Activated T-helper 2 cell treated with anti-CD3 and anti-CD28 coated beads, Interferon-gamma antibody, Interleukin-2, Interleukin-4, amounts not matched to agents 10 μg/mL and 5 μg/mL and 100 μg/mL, durations not matched to agents 14 hours and 24 hours and 36 hours (primary cell): ENCODE measurements at places on chromosomes 3 and 15.

DNA sequence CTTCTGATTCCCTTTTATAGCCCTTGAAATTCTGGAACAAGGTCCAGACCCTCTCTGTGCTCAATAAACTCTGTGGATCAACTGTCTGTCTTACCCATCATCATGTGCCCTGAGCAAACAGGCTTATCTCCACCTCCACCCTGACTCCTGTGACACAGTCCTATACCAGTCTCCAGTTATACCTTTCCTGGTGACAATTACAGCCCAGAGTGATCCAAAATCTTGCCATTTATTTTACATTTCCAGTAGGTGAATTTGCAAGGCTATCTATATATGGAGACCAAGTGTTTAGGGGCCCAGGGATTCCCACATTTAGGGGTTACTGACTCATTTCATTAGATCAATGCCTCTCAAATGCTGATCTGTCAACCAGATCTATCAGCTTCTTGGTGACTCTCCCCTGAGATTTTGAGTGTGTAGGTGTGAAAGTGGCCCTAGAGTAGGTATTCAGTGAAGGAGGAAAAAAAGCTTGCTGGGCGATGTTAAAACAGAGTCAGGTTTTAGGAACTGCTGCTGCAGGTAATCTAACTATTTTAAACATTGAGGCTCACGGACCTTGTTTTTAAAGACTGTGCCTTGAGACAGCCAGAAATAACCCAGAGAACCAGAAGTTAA is 229.6 kb upstream of the WNT5A start:
- no peak overlapping the region for H3K27ac ChIP-seq
- no peak overlapping the region for H3K4me3 ChIP-seq
- no peaks in the 10 kb centered on the region for H3K36me3 ChIP-seq
- no peak for DNase-seq
- H3K4me1 ChIP-seq, result no peaks in the 10 kb centered on the region

DNA sequence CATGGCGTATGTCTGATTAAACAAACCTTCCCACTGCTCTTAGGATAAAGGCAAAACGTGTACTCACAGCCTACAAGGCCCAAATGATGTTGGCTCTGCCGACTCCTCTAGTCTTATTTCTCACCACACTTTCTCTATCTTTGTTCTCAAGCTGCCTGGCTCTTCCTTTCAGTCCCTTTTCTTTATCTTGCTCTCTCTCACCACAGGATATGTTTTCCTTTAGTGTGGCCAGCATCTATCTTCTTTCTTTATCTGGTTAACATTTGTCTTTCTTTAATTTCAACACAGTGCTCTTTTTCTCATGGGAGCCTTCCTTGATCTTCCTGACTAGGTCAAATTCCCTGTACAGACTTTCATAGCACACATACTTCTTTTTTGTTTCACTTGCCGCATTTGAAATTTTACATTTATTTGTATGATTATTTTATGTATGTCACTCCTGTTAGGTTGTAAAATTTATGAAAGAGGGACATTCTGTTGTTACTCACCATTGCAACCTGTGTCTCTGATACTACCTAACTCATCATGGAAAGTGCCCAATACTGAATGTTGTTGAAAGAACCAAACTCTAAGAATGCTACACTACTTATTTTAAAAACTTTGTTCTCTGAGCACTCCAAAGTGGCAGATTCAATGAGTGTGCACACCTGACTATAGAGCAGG is 328.9 kb upstream of the CBLB start:
- H3K36me3 ChIP-seq, result peaks cover 25% of the 10 kb centered on the region
- H3K27ac ChIP-seq, result peak overlapping the region; percentile 30
- DNase-seq, result no peak
- H3K4me1 ChIP-seq, result peaks cover 13% of the 10 kb centered on the region

DNA sequence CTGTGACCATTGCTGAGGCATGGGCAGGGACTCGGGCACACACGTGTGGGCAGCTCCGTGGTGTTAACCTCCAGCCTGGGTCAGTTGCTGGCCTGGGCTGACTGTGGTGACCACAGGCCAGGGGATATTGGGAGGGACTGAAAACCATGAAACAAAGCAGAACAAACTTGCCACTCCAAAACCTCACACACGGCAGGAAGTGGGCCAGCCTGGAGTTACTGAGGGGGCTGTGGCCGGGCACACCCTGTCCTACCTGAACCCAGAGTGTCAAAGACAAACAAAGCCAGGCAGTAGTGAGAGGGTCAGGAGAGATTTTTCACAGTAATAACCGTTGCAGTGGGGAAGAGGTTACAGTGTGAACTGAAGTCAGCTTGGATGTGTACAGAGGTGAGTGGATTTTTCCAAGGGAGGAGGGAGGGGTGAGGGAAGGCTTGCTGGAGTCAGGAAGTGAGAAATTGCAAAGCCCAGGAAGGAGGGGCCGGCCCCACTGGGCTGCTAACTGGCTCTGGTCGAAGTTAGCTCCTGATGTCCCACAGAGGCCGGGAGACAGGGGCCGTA is 40.0 kb upstream of the ATP10A start:
- H3K4me3 ChIP-seq, result no peak overlapping the region
- H3K27me3 ChIP-seq, result no peaks in the 10 kb centered on the region
- peaks cover 9% of the 10 kb centered on the region for H3K4me1 ChIP-seq
- H3K27ac ChIP-seq, result no peak overlapping the region
- DNase-seq, result no peak

DNA sequence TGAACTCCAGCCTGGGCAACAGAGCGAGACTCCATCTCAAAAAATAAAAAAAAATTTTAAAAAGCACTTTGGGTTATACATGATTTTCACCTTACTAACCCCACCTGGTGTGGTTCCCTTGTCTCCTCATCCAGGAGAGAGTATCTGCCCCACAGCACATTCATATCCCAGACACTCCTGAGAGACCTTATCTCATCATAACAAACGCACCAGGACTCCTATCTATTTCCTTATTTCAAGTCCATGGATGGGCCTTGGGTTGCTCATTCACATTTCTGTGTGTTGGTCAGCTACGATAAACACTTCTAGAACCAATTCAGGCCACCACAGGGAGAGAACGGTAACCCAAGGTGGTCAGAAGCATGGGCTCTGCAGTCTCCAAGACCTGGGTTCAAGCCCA is 88.6 kb upstream of the SPATA12 start:
- no peak overlapping the region for H3K27ac ChIP-seq
- no peaks in the 10 kb centered on the region for H3K27me3 ChIP-seq
- H3K36me3 ChIP-seq, result no peaks in the 10 kb centered on the region
- no peak overlapping the region for H3K4me3 ChIP-seq
- peaks cover 8% of the 10 kb centered on the region for H3K4me1 ChIP-seq
- DNase-seq, result no peak

DNA sequence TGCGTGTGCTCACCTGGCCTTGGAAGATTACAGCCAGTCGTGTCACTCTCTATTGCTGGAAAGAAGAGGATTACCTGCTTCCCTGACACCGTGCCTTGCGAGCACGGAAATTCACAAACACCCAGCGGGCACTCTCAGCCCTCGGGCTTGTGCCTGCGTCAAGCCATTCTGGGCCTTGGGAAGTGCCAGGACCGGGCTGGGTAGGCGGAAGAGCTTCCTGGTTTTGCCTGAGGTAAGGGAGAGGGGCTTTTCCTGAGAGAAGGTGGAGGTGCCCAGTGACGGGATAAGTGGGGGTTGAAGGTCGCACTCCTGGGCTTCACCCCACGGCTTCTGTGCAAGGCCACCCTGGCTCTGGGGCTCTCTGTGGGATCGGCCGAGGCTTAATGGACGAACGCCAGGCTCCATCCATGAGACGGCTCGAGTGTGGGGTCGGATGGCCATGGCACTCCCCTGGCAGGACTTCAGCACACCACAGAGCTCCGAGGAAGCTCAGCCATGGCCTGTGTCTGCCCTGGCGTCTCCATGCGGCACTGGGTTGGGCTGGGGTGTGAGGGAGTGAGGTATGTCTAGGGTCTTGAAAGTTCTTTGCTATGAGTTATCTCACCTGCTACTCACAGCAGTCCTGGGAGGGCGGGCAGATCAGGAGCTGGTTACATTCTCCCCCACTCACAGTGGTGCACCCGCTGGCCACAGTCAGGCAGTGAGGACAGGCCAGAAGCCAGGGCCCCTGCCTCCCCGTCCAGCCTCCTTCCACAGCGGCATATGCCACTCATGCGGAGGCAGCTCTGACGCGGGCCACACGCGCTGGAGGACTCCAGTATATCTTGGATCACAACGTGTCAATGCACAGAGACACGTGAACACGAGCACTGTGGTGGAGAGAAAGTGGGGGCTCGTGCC is 209.0 kb downstream of the XXYLT1 start:
- H3K27ac ChIP-seq, result no peak overlapping the region
- H3K4me3 ChIP-seq, result no peak overlapping the region
- no peaks in the 10 kb centered on the region for H3K36me3 ChIP-seq
- H3K4me1 ChIP-seq, result no peaks in the 10 kb centered on the region

DNA sequence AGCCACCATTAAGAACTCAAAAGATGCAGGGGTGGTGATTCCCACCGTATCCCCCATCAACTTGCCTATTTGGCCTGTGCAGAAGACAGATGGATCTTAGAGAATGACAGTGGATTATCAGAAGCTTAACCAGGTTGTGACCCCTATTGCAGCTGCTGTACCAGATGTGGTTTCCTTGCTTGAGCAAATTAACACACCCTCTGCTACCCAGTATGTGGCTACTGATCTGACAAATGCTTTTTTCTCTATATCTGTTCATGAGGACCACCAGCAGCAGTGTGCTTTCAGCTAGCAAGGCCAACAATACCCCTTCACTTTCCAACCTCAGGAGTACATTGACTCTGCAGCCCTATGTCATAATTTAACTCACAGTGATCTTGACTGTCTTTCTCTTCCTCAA is 8.6 kb upstream of the MCF2L2 start:
- peaks cover 2% of the 10 kb centered on the region for H3K27me3 ChIP-seq
- peak overlapping the region; percentile 28 for H3K27ac ChIP-seq
- DNase-seq, result no peak

- no peaks in the 10 kb centered on the region for H3K4me1 ChIP-seq
- no peaks in the 10 kb centered on the region for H3K36me3 ChIP-seq
- no peak overlapping the region for H3K27ac ChIP-seq
- no peak overlapping the region for H3K4me3 ChIP-seq
- H3K27me3 ChIP-seq, result no peaks in the 10 kb centered on the region
- no peak for DNase-seq
Measured at GRCh38 chr3:8279886-8280550, 221.6 kb upstream of the LMCD1 start.

DNA sequence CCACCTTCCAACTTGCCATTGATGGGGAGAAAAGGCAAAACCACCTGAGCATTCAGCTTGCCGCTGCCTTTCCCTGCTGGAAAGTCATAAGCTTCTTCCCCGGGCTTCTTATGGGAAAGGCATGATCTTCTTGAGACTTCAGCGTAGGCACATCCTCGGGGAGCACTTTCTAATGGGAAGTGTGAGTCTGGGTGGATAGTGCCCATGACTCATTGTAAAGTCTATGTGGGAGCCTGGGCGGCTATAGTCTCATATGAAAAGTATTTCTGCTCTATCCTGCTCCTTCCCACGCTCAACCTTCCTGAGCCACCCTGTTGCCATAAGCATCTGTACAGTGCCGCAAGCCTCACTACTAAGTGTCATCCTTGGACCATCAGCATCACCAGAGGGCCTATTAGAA is 309.9 kb upstream of the THBS1 start:
- no peaks in the 10 kb centered on the region for H3K36me3 ChIP-seq
- H3K4me1 ChIP-seq, result no peaks in the 10 kb centered on the region
- no peak overlapping the region for H3K27ac ChIP-seq
- H3K4me3 ChIP-seq, result no peak overlapping the region
- peaks cover 11% of the 10 kb centered on the region for H3K27me3 ChIP-seq
- no peak for DNase-seq

- no peak overlapping the region for H3K4me3 ChIP-seq
- H3K27me3 ChIP-seq, result no peaks in the 10 kb centered on the region
- no peaks in the 10 kb centered on the region for H3K4me1 ChIP-seq
- no peak for DNase-seq
- no peaks in the 10 kb centered on the region for H3K36me3 ChIP-seq
Measured at GRCh38 chr15:71448688-71449114, 333.4 kb downstream of the THSD4 start.

GRCh38 chr3:141669434-141669833 is 68.7 kb upstream of the RNF7 start:
- H3K4me3 ChIP-seq, result no peak overlapping the region
- peaks cover 17% of the 10 kb centered on the region for H3K27me3 ChIP-seq
- no peak for DNase-seq
- peaks cover 3% of the 10 kb centered on the region for H3K36me3 ChIP-seq

DNA sequence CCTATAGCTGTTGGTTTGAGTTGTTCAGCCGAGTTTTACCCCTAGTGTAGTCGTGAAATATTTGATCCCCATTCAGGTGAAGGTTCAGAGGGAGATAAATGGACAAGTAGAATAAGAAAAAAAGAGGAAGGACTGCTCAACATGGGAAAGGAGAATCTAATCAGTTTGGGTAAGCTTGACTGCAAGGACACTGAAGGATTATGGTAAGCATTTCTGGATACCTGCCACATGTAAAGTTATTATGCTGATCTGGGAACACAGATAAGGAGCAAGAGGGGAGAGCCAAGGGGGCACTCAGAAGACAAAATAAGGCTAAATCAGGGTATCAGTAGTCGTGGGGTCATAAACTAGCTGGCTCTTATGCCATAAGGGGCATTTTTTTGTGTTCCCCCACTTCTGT is 49.9 kb downstream of the TFG start:
- H3K27ac ChIP-seq, result no peak overlapping the region
- no peak for DNase-seq
- peaks cover 7% of the 10 kb centered on the region for H3K36me3 ChIP-seq
- peaks cover 8% of the 10 kb centered on the region for H3K4me1 ChIP-seq
- H3K4me3 ChIP-seq, result no peak overlapping the region
- H3K27me3 ChIP-seq, result peaks cover 3% of the 10 kb centered on the region

DNA sequence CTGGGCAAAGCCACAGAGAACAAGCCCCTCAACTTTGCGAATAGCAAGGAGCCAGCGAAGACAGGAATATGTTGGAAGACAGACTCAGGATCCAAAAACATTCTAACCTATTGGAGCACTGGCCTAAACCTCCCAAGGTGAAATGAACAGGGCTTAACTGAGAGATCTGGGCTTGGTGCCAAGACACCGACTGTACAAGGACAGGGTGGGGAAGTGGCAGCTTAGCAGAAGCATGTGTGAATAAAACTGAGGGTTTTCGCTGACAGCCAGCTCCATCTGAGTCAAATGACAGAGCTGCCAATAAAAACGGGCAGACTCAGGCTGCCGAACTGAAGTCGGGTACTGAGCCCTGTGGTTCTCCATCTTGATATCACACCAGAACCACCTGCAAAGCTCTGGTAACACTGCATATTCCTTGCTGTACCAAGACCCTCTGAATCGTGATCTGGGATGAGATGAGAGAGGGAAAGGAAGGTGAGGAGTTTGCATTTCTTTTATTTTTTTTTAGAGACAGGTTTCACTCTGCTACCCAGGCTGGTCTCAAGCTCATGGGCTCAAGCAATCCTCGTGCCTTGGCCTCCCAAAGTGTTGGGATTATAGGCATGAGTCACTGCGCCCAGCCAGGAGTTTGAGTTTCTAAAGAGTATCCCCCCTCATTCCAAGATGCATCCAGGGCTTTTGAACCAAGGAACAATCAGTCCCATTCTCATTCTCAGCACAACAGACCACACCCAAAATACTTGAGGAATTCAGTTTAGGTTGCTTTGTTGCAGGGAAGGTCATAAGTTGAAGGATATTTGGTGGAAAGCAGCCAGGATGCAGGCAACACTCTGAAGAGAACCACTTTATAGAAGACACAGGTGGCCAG is 6.0 kb upstream of the PLCB2 start:
- no peak for DNase-seq
- peaks cover 45% of the 10 kb centered on the region for H3K27me3 ChIP-seq
- H3K36me3 ChIP-seq, result no peaks in the 10 kb centered on the region
- H3K4me3 ChIP-seq, result no peak overlapping the region
- peaks cover 14% of the 10 kb centered on the region for H3K4me1 ChIP-seq

- no peaks in the 10 kb centered on the region for H3K27me3 ChIP-seq
- H3K4me1 ChIP-seq, result no peaks in the 10 kb centered on the region
- H3K36me3 ChIP-seq, result no peaks in the 10 kb centered on the region
- H3K27ac ChIP-seq, result no peak overlapping the region
Measured at GRCh38 chr3:114519415-114519814, 225.6 kb downstream of the TIGIT start.
